Left ventricle myocardium superior (tissue), 1 donor: ENCODE measurements at places on chromosomes 11 and 22. TPM values are rescaled to one million over a fixed set of nuclear protein-coding genes. Genes with fewer than 3 reads are reported as not detected.

GRCh38 chr22:28710107-28710506 is 30.5 kb upstream of the TTC28 start:
- no peak for DNase-seq

GRCh38 chr22:49157529-49158339 is 669.9 kb downstream of the BRD1 start:
- DNase-seq: no peak

AP2A2 gene
- 42.6 TPM for total RNA-seq

TRIM64 gene
- total RNA-seq: not detected

GRCh38 chr11:68033708-68034045 is 3.2 kb downstream of the NDUFS8 start:
- peak; percentile 82 for DNase-seq

DNA sequence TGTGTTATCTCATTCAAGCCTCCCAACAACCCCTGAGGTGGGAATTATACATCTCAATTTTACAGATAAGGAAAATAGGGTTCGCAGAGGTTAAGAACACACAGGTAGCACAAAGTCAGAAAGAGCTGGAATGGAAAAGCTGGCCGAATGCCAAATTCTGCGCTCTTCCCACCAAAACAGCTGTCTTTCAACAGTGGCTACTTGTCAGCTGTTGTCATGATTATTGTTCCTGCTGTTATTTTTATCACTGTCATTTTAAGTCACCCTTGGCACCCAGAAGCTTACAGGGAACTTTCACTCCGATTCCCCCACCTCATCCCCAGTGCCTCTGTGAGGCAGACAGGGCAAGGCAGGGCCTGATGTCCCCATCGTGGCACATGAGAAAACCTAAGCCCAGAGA is 74.5 kb upstream of the CSNK2A3 start:
- DNase-seq: no peak
